Ureter (tissue), 1 donor: ENCODE measurements at places on chromosomes 11 and 22. TPM values are rescaled to one million over a fixed set of nuclear protein-coding genes. Genes with fewer than 3 reads are reported as not detected.

The DYNC2H1 gene
- total RNA-seq: 26.2 TPM

The LRRC10B gene
- 0.89 TPM for total RNA-seq

The SAA1 gene
- total RNA-seq: 5.5 TPM

- no peak for DNase-seq
Measured at GRCh38 chr11:58659910-58660570, 37.6 kb downstream of the CNTF start.

DNA sequence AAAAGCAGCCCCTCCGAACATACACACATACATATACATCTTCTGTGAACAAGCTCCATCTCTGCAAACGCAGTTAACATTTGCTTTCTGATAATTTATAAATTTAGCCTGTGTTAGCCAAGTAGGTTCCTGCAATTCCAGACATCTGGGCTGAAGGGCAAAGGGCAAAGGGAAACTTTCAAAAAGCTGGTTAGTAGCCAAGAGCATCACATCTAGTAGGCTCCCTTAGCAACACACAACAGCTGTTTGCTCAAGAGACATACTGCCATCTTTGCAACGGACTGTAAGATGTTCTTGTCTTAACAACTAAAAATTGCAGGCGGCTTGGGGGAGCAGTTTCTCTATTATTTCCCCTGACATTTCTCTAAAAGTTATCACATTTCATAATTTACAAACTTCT, 134.9 kb downstream of the RBFOX2 start:
- no peak for DNase-seq

DNA sequence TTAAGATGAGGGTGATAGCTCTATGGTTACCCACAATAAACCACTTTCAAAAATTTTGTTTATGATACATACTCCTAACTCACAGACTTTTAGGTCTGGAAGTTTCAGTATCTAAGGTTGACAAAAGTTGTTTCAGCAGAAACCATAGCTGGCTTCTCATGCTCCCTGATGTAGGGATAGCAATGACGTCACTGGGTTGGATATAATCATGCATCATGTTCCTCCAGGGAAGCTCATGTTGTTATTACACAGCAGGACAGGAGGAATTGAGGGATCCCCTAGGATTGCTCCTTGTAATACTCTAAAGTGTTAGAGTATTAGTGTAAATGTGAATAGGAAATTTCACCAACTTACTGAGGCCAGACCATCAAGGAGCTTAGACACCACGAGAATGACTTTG, 23.6 kb downstream of the APOL3 start:
- DNase-seq: no peak

GRCh38 chr11:128522943-128523518, 64.3 kb downstream of the ETS1 start:
- no peak for DNase-seq

GRCh38 chr11:77127920-77128691, at the start of gene MYO7A:
Gene MYO7A, plus strand, starts transcription at chr11:77128246. Its CDS starts 2,389 bp downstream, at chr11:77130635.
- no peak for DNase-seq
